ENCODE measurements at places on chromosomes 4 and X. TPM values are rescaled to one million over a fixed set of nuclear protein-coding genes. Genes with fewer than 3 reads are reported as not detected.

AADAT gene
- 6.9 TPM for total RNA-seq

NSG1 gene
- 46.8 TPM for total RNA-seq

ASMT gene
- not detected for total RNA-seq

MAGED4B gene
- total RNA-seq, result 12.4 TPM

DUX4 gene
- total RNA-seq, result not detected

PCDH18 gene
- 1.5 TPM for total RNA-seq

ASB12 gene
- not detected for total RNA-seq

S100G gene
- total RNA-seq, result not detected

TEX11 gene
- not detected for total RNA-seq

MYOZ2 gene
- total RNA-seq, result not detected

BEX3 gene
- total RNA-seq, result 185 TPM

BCORL1 gene
- total RNA-seq, result 2.3 TPM

GLRA2 gene
- not detected for total RNA-seq

TCP11X2 gene
- not detected for total RNA-seq

FAAH2 gene
- not detected for total RNA-seq

CTAG1A gene
- not detected for total RNA-seq

CDKL2 gene
- total RNA-seq, result 4.3 TPM

DEFB131A gene
- total RNA-seq, result not detected

CETN2 gene
- 32.4 TPM for total RNA-seq

MTMR8 gene
- total RNA-seq, result 2.5 TPM

RPL10 gene
- 1,193 TPM for total RNA-seq

PDLIM3 gene
- total RNA-seq, result 12.0 TPM

INTS6L gene
- total RNA-seq, result 3.3 TPM

WDR13 gene
- total RNA-seq, result 85.1 TPM

Data from melanocyte of skin (primary cell).